ENCODE measurements at places on chromosomes 3 and 15.
A peak's percentile ranks its signal among the peaks of the same experiment; 100 is the strongest.

DNA sequence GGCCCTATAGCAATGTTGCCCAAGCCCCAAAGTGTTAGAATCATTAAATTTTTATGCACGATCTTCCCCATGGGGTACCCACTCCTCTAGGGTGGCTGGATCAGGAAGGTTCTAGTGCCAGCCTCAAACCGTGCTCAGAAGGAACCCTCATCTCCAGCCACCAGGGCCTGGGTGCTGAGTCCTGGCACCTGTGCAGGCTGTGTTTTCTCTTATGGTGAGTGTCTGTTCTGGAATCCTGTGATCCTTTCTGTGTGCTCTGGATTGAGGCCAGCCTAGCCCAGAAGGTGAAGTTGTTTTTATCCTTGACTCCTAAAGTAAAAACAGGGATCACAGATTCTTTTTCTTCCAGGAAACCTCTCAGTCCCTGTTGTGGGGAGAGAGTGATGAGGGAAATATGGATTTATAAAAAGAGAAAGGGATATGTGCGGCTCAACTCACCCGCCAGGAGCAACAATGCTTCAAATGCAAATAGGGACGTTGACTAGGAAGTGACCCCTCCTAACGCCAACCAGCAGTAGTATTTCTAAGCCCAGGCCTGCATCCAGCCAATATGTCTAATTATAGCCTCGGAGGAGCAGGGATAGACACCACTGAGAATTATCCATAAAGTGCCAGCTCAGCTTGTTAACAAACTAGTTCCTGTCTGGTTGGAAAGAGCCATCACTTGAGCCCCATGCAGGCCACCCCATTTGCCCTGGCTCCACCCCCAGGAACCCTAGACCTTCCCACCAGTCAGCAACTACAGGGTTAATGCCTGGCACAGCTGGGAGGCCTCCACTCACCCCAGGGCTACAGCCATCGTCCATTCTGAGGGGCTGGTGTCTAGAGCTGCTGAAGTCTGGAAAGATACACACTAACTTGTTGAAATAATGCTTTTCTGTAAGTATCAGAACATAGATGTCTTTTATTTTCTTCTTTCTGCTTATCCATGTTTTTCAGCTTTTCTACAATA, 513.5 kb upstream of the PROK2 start:
- DNase-seq = no peak

DNA sequence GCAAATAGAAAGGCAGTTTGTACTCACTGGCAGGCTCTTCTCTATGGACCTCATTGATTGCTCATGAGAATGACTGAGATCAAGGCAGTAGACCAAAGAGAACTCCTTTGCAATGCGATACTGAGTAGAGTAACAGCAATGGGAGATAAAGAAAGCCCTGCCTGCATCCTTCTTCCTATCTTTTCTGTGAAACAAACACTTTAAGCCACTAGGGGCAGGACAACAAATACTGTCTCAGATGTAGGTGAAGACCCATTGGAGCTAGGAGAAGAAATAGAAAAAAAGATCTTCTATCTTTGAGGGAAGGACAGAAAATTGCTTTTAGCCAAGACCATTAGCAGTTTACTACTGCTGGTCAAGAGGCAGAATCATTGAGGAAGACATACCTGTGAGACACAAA, 117.6 kb upstream of the IGSF10 start:
- DNase-seq = peak; percentile 4

DNA sequence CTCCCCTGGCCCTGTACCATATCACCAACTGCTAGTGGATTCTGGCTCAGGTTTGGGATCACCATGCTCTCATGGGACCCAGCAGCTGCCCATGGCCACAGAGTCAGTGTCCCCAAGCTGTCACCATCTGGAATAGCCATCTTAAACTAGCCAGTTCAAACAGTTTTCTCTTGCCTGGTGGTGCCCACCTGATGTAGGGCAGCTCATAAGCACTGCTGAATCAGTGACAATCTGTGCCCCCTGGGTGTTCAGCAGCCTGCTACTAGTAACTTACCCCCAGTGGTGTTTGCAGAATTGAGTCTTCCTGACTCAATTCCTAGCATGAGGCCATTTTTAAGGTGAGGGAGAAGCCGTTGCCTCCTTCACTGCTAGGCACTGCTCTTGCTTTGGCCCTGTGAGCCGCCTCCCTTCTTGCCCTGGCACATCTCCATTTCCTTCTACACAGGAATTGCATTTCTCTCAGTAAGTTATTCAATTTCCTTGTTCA, 7.9 kb downstream of the RPSA start:
- DNase-seq = peak; percentile 32

DNA sequence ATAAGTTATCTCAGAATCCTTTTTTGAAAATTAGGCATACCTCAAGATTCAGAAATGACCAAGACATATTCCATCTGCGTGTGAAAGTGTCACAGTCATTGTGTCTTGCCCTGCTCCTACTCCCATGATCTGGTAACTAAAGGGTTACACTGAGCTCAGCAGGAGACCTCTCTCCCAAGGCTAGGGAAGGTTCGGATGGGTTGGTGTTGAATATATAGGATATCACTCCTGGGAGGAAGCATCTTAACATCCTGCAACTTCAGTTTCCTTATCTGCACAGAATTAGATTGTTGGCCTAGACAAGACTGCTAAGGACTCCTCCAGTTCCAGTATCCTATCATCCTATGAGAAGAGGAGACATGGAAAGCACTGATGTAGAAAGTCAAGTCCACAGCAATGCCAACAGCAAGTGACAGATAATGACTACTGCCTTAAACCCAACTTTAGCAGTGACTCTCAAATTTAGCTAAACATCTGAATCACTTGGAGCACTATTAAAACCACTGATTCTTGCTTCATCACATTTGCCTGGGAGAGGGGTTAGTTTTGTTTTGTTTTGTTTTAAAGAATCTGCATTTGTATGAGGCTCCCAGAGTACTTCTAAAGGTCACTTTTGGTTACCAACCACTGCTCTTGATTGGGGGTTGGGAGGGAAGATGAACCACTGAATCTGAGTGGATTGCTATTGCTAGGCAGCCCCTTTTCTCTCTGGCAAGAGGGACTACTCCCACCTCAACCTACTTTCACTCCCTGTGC, 9.7 kb downstream of the ADAMTS9 start:
- DNase-seq = no peak

- DNase-seq = no peak
Measured at GRCh38 chr15:36373550-36373949, 205.9 kb upstream of the CDIN1 start.

GRCh38 chr15:98778960-98779359, 130.6 kb downstream of the IGF1R start:
- DNase-seq = no peak

- no peak for DNase-seq
Measured at GRCh38 chr3:11195721-11196332, 41.5 kb downstream of the HRH1 start.

DNA sequence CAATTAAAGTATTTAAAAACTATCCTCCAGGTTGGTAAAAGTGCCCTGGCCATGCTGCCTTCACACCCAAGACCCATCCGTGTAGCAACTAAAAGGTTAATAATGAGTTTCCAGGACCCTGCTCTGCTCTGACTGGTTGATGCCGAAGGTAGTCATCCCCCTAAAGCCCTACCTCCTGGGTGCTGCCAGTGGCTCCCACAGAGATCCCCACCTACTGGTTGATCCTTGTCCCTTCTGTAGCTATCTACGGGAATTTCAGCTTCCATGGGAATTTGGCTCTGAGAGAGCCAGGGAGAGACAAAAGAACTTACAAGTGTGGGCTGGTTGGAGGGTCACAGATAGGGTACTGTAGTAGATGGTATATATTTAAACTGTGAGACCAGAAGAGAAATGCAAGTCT, 110.6 kb upstream of the NANOGP8 start:
- DNase-seq = no peak

- DNase-seq = no peak
Measured at GRCh38 chr3:2311022-2311421, 212.4 kb downstream of the CNTN4 start.

DNA sequence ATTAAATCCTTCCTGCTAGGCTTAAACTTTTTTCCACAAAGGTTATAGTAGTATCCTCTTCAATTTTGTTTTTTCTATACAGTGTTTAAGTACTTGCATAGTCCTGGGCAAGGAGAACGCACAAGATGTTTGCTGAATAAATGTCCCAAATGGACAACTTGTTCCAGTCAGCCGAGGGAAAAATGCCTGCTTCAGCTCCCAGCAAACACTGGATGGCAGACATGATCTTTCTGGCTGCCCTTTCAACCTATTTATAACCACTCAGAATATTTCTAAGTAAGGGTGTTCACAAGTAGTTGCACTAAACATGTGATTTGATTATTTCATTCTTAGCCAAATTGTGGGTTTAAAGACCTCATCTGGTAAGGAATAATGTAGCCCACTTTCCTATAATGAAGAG, 29.8 kb downstream of the GNB4 start:
- DNase-seq = peak; percentile 2

- no peak for DNase-seq
Measured at GRCh38 chr3:157953565-157953964, 152.7 kb downstream of the SHOX2 start.

GRCh38 chr15:76310475-76311099, 682 bp downstream of the ETFA start:
- peak; percentile 66 for DNase-seq

GRCh38 chr3:32797776-32798175, 20.0 kb upstream of the TRIM71 start:
- no peak for DNase-seq

DNA sequence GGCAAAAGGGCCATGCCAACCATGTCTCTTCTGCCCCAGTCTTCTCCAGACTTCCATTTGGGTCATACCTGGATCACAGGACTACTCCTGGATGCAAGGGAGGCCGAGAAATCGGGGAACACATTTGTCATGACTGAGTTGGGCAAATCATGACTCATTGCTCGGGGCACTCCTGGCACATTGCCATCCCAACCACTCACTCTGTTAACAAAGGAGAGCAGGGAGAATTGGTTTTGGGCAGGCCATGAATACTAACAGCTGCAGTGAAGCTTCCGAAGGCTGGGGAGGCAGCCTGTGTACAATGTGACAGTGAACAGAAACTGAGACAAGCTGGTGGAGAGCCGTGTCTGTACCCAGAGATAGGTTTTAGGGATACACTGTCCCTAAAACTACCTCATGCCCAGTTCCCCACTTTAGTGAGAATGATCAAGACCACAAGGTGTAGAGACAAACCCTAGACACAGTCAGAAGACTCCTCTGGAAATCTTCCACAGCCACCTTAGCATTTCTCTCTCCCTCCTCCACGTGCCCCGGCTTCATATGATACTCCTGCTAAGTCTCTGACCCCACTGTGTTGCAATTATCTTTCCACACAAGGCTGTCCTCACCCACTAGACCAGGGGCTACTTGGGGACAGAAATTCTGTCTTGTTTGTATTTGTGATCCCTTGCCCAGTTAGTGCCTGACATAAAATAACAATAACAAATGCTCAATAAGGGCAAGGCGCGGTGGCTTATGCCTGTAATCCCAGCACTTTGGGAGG, 10.5 kb upstream of the BUB1B start:
- DNase-seq = peak; percentile 45

DNA sequence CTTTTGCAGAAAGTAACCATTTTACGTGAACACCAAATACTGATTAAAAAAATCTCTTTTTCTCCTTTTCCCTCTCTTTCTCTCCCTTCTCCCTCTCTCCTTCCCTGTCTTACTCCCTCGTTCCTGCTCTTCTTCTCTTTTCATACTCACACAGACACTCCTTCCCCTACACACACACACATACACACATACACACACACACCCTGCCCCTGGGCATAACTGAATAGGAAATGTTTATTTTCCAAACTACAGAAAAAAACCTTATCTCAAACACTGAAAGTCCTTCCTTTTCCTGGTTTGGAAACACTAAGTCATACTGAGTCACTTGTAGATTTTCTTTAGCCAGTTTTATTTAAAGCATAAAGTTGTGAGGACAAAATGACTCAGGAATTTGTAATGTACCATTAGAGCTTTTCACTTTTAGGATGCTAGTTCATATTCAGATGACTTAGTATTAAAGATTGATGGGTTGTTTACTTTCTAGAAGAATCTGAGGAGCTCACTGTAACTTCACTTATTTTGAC, 62.4 kb downstream of the MBNL1 start:
- DNase-seq = peak; percentile 39

- no peak for DNase-seq
Measured at GRCh38 chr15:100163961-100164360, 177.8 kb downstream of the ADAMTS17 start.

DNA sequence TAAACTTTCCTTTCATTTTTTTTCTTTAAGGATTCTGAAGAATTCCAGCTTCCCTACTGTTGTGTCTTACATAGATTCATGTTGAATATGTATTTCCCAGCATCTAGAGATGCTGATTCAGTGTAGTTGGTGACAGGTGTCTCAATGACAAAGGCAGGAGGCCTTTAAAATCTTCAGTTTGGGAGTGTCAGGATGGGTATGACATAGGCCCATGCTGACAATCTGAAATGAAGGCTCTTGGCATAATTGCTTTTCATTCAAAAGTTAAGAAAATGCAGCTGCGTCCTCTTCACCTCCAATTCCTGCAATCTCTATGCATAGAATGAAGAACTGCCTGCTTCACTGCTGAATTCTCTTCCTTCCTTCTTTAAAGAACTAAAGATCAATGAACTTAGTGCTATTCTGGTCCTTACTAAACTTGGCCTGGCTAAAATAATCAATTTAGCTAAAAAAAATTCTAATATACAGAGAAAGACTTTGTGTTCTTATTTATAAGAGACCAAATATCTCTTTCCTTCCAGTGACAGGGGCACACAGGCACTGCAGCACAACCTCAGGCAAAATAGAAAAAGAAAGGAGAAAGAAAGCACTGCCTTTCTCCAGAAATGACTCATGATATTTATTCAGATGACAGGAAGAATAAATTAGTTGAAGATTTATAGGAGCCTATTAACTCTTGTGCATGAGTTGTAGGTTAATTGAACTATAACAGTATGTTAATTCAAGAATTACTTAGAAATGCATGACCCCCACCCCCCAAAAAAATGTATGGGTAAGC, 152.6 kb upstream of the GBE1 start:
- DNase-seq = no peak

- DNase-seq = no peak
Measured at GRCh38 chr3:175608356-175608755, 749.2 kb downstream of the NAALADL2 start.

DNA sequence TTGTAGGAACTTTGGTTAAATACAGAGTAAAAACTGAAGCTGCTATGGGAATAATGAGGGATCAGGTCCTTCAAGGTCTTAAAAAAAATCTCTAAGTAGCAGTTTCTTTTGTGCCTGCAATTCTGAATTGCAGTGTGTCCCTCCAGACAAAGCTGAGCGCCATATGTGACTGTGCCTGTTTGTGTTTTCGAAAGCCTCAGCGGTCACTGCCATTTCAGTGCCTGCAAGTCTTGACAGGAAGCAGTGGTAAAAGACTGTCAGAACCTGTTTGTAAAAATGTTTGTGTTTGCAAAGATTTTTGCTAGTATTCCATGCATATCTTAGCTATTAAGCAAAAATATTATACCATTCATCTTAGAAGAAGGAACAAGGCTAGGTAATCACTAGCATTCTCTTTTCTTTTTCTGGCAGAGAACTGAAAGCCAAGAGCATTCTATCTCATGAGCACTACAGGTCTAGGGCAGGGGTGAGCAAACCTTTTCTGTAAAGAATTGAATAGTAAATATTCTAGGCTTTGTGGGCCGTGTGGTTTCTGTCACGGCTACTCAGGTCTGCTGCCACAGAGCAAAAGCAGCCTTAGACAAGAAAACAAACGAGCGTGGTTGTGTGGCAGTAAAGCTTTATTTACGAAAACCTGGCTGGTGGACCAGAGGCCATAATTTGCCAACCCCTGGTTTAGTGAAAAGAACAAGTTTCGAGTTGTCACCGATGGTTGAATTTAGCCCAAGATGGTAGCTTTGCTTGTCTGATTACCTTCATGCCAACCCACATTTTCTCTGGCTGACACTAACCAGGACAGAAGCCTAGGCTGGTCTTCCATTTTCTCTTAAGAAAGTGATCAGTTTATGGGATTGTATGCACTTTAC, 134.4 kb downstream of the CACNA1D start:
- no peak for DNase-seq

Data from OCI-M1 (cell line).